Stimulated activated CD8-positive, alpha-beta memory T cell treated with anti-CD3 and anti-CD28 coated beads, Interleukin-4, amount 100 ng/mL, for 4 hours (primary cell): ENCODE measurements at places on chromosomes 11 and 22.

DNA sequence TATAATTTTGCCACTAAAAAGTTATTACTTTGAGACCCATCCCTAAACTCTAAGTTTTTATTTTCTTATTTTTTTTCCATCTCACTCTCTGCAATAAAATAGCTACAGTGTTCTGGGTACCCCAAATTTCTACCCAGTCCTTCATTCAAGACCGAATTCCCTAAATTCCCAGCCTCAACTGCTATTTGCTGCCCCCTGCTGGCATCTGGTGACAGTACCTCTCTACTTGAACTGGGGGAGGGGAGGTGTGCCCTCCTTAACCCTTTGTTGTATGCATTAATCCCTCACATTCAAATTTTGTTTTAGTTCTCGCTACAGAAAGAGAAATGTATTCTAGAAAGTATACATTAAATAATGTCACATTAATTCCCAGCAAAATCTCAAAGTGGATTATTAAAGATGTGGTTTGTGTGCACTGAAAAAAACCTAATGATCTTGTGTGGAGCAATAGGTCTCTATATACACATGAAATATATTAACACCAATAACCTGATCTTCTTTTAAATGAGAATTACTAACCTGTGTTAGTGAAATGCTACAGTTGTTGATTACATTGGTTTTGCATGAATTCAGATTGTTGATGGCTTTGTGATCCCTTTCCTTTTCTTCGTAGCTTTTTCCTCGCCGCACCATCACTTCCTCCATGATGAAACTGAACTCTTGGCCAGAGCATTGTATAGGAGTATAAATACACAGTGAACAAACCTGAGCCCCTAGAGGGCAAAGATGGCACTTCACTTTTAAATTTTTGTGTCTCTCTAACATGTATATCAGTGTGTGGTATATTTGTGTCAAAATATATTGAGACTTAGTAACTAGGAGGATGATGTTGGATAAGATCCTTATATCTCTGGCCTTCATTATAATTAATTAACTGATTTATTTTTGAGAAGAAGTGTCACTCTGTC, 590.0 kb downstream of the METTL15 start:
- DNase-seq: no peak

DNA sequence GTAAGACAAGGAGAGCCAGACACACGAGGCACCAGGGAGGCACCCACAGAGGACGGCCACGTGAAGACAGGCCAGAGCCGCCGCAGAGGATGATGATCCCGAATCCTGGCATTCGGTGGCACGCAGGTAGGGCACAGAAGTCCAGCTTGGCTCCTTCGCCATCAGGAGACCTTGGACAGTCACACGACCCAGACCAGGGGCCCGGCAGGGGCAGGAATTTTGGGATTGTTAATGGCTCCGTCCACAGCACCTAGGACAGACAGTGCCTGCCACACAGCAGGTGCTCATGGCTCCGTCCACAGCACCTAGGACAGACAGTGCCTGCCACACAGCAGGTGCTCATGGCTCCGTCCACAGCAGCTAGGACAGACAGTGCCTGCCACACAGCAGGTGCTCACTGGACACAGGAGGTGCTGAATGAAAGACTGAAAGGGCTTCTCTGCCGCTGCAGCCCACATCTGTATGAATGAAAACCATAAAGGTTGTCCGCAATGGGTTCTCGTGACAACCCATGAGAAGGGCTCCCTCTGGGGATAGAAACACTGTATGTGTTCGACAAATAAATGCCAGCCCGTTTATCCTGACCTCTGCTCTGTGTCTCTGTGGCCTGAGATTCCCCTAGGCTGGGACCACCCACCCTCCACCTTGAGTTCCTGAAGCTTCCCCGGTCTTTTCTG, 341.6 kb downstream of the CTTN start:
- no peak for DNase-seq

DNA sequence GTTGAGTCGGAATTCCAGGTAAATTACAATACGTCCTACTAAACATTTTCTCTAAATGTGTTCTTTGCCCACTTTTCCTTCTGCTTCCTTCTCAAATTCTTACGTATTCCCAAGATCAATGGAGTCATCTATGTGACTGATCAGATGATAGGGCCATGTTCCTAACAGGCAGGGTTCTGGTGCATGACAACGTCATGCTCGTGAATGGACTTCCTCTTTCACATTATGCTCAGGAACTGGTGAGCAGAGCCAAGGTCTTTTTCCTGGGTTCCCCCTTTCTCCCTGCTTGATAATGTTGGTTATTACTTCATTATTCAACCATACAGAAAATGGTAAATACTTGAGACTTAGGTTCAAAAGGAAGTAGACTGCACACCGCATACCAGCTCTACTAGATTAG, 789.4 kb downstream of the OPCML start:
- no peak for DNase-seq

DNA sequence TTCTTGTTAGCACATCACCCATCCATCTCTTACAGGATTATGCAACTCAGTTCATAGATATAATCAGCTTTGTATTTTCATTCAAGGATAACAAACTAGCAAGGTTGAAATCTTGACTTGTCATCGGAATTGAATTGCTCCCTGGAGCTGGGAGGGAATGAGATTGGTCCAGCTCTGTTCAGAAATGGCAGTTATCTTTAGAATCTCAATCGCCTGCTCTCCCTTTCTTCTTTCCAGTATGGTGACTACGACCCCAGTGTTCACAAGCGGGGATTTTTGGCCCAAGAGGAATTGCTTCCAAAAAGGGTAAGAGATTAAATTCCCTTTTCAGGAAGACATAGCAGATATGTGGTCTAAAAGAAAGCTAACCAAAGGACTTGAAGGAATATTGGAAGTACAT, 51.0 kb downstream of the NF2 start:
- DNase-seq: no peak

GRCh38 chr22:24494167-24494527, 985 bp upstream of the UPB1 start:
- no peak for DNase-seq

GRCh38 chr11:87193756-87194470, 156.2 kb downstream of the TMEM135 start:
- DNase-seq: no peak

DNA sequence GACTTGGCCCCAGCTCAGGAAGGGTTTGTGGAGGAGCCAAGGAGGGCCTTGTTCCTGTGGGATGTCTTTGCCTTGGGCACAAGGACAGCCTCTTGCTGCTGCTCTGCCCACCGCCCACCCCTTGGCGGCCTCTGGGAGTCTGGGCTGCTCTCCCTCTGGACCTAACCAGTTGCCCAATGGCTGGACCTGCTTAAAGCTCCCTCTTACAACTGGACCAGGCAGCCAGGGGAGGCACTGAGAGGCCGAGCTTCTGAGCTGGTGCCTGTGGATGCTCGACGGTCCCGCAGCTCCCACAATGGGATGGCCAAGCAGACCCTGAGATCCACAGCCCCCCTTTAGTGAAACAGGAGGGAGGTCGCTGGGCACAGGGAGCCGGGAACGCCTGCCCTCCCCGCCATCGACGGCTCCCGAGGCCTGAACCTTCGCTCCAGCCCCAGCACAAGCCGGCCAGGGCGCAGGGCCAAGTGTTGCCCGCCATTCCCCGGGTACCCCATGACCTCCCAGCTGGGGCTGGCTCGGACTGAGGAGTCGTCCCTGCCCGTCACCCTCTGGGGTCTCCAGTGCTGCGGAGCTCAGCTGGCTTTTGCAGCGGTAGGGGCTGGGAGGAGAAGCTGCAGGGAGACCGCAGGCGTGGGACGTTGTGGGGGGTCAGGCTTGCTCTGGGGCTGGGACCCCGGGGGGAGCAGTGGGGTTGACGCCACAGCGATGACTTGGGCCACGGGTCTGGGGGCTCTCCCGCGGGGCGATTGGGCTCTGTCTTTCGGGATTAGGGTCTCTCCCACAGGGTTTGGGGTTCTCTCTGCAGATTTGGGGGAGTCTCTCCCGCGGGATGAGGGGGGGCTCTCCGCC, 584 bp upstream of the GAL start:
- no peak for DNase-seq

GRCh38 chr11:57649826-57650738, at the start of gene YPEL4:
YPEL4 (minus strand) TSS chr11:57649912; CDS start chr11:57647107, 2,805 bp downstream.
- peak; percentile 33 for DNase-seq

- no peak for DNase-seq
Measured at GRCh38 chr11:24747275-24748251, 250.7 kb downstream of the LUZP2 start.

DNA sequence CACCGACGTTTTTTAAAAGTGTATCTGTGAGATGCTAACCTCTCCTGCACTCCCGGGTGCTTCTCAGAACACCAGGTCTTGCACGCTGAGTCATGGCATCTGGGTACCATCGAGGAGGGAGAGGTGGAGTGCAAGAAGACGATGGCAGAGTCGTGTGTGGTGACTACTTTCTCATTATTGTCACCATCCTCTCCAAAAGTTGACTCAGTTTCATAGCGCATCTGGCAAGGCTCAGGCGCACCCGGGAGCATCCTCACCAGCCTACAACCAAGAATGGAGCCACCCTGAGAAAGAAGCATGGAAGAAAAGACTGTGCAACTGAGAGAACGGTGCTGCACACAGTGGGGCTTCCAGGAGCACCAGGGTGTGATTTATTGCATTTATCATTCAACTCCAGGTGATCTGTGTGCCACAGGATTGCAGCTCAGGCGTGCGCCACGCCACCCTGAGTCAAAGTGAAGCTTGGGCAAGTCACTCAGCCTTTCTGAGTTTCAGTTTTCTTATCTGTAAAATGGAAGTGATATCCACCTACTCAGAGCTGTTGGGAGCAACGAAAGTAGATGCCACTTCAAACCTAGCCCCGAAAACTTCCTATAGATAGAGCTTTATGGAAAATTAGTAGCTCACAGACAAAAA, 65.4 kb downstream of the LINC01488 start:
- no peak for DNase-seq

GRCh38 chr22:19510919-19511341, 13.3 kb downstream of the CLDN5 start:
- no peak for DNase-seq

DNA sequence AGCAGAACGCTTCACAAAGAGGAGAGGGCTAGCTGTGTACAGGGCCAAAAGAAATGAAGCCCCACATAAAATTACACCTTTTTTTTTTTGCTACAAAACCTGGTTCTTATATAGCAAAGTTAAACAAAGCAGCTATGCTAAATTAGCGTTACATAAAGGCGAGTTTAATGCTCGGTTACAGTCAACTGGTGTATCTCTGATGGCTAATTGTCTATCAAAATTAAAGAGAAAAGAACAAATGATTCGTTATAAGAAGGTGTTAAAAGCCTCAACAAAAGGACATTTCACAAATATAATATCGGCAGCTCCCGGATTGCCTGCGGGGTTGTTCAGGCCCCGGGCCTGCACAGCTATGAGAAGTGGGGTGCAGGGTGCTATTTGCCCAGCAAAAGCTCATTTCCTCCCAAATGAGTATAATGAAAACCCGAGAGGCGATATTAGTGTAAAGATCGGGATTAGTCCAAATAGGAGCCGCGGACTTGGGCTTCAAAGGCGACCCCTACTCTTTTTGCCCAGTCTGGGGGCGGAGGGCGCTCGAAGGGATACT, 13.3 kb upstream of the PAX6 start:
- no peak for DNase-seq

GRCh38 chr11:68215087-68215445, 2.0 kb upstream of the KMT5B start:
- no peak for DNase-seq

GRCh38 chr22:36764060-36764459, 11.9 kb downstream of the IFT27 start:
- no peak for DNase-seq

GRCh38 chr11:13313005-13313819, 35.6 kb downstream of the BMAL1 start:
- no peak for DNase-seq

DNA sequence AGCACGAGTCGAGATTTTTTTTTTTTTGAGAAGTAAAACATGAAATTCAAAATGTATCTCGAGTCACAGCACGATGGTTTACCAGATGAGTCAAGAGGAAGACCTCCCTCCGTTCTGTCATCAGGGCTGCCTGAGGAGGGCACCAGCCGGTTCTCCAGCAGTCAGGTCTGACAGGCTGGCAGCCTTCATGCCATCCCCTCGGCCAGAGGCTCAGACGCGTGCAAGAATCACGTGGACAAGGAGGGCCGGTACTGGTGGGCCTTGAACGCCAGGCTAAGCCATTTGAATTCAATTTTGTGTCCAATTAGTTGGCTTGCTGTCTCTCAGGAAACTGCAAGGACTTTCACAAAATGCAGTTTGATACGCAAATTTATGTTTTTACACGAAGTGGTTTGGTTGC, 1412.2 kb downstream of the BRD1 start:
- DNase-seq: no peak

GRCh38 chr11:21110415-21110814, 441.0 kb downstream of the NELL1 start:
- DNase-seq: no peak

GRCh38 chr11:78339483-78339882, 78.1 kb downstream of the GAB2 start:
- no peak for DNase-seq

GRCh38 chr22:50665738-50666137, 6.9 kb upstream of the SHANK3 start:
- no peak for DNase-seq

- DNase-seq: no peak
Measured at GRCh38 chr22:27585141-27585540, 216.4 kb downstream of the MN1 start.

- no peak for DNase-seq
Measured at GRCh38 chr22:30858976-30859713, 109.4 kb downstream of the MORC2 start.

DNA sequence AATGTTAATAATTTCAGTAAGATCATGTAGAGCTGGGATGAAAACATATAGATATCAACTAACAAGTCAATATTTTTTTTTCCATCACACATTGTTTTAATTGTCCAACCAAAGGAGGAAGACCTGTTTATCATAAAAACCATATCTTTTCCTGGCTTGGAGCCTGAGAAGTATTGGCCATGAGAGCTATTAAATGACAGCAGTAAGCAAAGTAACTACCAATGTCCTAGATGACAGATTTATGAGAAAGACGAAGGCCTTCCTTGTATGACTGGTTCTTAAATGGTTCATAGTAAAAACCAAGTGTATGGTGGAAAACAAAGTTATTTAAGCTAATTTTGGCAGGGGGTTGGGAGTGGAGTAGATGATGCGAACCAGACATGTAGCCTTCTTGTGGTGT, 1147.1 kb upstream of the TENM4 start:
- DNase-seq: no peak

DNA sequence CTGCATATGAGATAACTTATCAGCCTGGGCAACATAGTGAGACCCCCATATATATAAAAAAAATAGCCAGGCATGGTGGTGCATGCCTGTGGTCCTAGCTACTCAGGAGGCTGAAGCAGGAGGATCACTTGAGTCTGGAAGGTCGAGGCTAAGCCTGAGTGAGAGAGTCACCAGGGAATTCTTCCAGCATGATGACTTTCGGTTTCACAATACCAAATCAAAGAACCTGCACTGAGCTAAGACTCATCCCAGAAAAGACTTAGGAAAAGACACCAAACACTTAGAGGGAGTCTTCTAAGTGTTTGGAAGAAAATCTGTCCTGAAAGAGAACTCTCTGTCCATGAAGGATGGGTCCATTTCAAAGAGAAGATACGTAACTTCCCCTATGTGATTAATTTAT, 12.7 kb downstream of the STK33 start:
- no peak for DNase-seq

- DNase-seq: no peak
Measured at GRCh38 chr11:35118906-35119305, 20.1 kb upstream of the CD44 start.
